ENCODE measurements at places on chromosomes 4 and X. TPM values are rescaled to one million over a fixed set of nuclear protein-coding genes. Genes with fewer than 3 reads are reported as not detected.

The H2BW2 gene
- total RNA-seq = not detected

The ADGRG4 gene
- total RNA-seq = 0.05 TPM

The SYN1 gene
- total RNA-seq = 3.3 TPM

The CPE gene
- 18.2 TPM for total RNA-seq

The CT45A3 gene
- total RNA-seq = not detected

The USP17L5 gene
- not detected for total RNA-seq

The GJB1 gene
- not detected for total RNA-seq

The CT45A2 gene
- not detected for total RNA-seq

The FAM133A gene
- not detected for total RNA-seq

The MTNR1A gene
- total RNA-seq = not detected

GRCh38 chrX:87299563-87300160 lies 217.9 kb upstream of the KLHL4 start:
- DNase-seq = no peak
- H3K4me3 ChIP-seq = no peak overlapping the region

GRCh38 chr4:25635501-25635900 lies 20.1 kb upstream of the SLC34A2 start:
- no peak overlapping the region for H3K27ac ChIP-seq
- H3K4me1 ChIP-seq = no peaks in the 10 kb centered on the region
- H3K4me3 ChIP-seq = no peak overlapping the region
- no peak for DNase-seq

DNA sequence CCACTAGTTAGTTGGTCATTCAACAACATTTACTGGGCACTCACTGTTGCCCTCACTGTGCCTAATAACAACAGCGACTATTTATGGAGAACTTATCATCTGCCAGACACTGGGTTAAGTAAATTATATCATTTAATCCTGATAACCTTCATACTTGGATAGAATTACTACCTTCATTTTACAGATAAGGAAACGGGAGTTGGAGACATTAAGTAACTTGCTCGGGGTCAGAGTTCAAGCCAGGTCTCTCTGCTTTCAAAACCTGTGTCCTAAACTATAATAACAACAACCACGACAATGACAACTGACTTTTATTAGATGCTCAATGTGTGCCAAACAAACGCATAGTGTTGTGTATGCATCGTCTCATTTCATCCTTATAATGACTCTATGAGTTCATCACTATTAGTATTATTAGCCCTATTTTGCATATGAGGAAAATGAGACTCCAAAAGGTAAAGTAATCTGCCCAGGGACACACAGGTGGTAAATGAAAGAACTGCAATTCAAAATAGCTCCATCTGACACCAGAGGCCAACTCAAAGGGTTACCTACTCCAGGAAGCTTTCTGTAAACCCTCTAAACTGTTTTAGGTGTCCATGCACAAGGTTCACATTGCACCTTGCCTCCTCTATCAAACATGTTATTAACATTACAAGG lies 98.4 kb upstream of the ACSL4 start:
- H3K36me3 ChIP-seq = no peaks in the 10 kb centered on the region
- H3K4me3 ChIP-seq = no peak overlapping the region
- DNase-seq = no peak
- peaks cover 3% of the 10 kb centered on the region for H3K4me1 ChIP-seq
- H3K27me3 ChIP-seq = no peaks in the 10 kb centered on the region

DNA sequence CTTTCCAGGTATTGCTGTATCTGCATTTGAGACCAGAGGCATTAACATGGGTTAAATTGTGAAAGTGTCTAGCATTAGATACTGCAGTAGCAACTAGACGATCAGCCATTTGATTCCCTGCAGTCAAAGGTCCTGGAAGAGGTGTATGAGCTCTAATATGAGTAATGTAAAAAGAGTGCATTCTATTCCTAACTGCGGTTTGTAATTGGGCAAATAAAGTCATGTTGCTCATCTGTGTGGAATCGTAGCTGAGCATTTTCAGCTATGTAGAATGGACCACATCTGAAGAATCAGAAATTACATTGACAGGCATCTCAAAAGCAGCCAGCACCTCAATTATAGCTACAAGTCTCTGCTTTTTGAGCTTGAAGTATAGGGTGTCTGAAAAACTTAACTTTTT lies 157.6 kb downstream of the ZNF518B start:
- H3K36me3 ChIP-seq = no peaks in the 10 kb centered on the region
- no peaks in the 10 kb centered on the region for H3K27me3 ChIP-seq
- no peaks in the 10 kb centered on the region for H3K4me1 ChIP-seq
- no peak for DNase-seq

- no peaks in the 10 kb centered on the region for H3K27me3 ChIP-seq
- no peak for DNase-seq
- peak overlapping the region; percentile 13 for H3K27ac ChIP-seq
- H3K4me1 ChIP-seq = no peaks in the 10 kb centered on the region
- H3K36me3 ChIP-seq = no peaks in the 10 kb centered on the region
These were observed 22.0 kb downstream of the SPARCL1 start for GRCh38 chr4:87506974-87507701.

DNA sequence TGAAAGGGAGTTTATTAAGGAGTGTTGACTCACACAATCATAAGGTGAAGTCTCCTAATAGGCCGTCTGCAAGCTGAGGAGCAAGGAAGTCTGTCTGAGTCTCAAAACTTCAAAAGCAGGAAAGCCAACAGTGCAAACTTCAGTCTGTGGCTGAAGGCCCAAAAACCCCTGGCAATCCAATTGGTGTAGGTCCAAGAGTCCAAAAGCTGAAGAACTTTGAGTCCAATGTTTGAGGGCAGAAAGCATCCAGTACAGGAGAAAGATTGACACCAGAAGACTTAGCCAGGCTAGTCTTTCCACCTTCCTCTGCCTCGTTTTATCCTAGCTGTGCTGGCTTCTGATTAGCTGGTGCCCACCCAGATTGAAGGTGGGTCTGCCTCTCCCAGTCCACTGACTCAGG lies 535.2 kb downstream of the ARAP2 start:
- no peak overlapping the region for H3K4me3 ChIP-seq
- H3K4me1 ChIP-seq = no peaks in the 10 kb centered on the region
- H3K36me3 ChIP-seq = no peaks in the 10 kb centered on the region
- no peaks in the 10 kb centered on the region for H3K27me3 ChIP-seq
- DNase-seq = no peak

DNA sequence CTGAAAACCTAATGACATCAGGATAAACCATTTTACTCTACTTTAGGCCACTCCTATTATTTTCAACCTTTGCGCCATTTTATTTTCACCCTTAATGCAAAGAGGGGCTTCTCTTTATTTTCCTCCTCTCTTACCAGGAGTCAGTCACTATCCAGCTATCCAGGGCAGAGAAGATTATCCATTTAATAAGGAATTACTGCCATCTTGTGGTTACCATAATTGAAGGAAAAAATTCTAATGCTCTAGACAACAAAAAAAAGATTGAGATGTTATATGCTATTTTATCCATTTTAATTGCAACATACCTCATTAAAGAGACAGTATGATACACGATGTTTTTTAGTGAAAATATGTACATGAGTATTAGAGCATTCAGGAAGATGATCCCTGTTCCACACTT lies 514.5 kb upstream of the FAM241A start:
- no peak for DNase-seq
- no peaks in the 10 kb centered on the region for H3K27me3 ChIP-seq
- H3K4me3 ChIP-seq = no peak overlapping the region
- no peak overlapping the region for H3K27ac ChIP-seq
- no peaks in the 10 kb centered on the region for H3K36me3 ChIP-seq
- H3K4me1 ChIP-seq = no peaks in the 10 kb centered on the region

- peaks cover 9% of the 10 kb centered on the region for H3K36me3 ChIP-seq
- peak overlapping the region; percentile 89 for H3K4me3 ChIP-seq
- peaks cover 23% of the 10 kb centered on the region for H3K4me1 ChIP-seq
- peak overlapping the region; percentile 91 for H3K27ac ChIP-seq
- no peak for DNase-seq
These were observed 821 bp upstream of the TMEM128 start for GRCh38 chr4:4248885-4249203.

- H3K27me3 ChIP-seq = no peaks in the 10 kb centered on the region
- H3K4me1 ChIP-seq = no peaks in the 10 kb centered on the region
- no peak overlapping the region for H3K4me3 ChIP-seq
- no peaks in the 10 kb centered on the region for H3K36me3 ChIP-seq
- H3K27ac ChIP-seq = no peak overlapping the region
These were observed 100.5 kb upstream of the GPR34 start for GRCh38 chrX:41588271-41588670.

- no peak for DNase-seq
- H3K27ac ChIP-seq = no peak overlapping the region
- H3K27me3 ChIP-seq = no peaks in the 10 kb centered on the region
These were observed 4.7 kb downstream of the RASGEF1B start for GRCh38 chr4:81466841-81467671.

DNA sequence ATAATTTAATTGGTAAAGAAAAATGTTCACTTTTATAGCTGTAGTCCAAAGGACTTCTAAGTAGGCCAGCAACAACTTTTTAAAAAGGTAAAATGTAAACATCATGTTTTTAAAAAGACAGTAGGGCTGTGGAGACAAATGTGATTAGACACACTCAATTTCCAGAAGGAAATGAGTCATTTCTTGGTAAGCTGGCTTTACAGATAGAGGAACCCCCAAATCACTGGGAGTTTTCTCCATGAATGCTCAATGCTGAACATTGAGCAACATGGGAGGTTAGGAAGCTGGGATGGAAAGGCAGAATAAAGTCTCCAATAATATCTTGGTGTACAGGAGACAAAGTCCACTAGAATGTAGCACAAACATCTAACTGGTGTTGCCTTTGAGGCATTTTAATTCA lies 121.3 kb downstream of the NWD2 start:
- no peaks in the 10 kb centered on the region for H3K36me3 ChIP-seq
- H3K27ac ChIP-seq = no peak overlapping the region
- no peak for DNase-seq
- no peaks in the 10 kb centered on the region for H3K27me3 ChIP-seq
- no peak overlapping the region for H3K4me3 ChIP-seq

- H3K27me3 ChIP-seq = no peaks in the 10 kb centered on the region
- H3K4me3 ChIP-seq = no peak overlapping the region
- no peaks in the 10 kb centered on the region for H3K4me1 ChIP-seq
- H3K27ac ChIP-seq = no peak overlapping the region
These were observed 84.4 kb downstream of the PPARGC1A start for GRCh38 chr4:23805450-23805851.

- no peaks in the 10 kb centered on the region for H3K4me1 ChIP-seq
- H3K27ac ChIP-seq = no peak overlapping the region
- H3K36me3 ChIP-seq = no peaks in the 10 kb centered on the region
These were observed 140.8 kb downstream of the CPE start for GRCh38 chr4:165519591-165519990.

DNA sequence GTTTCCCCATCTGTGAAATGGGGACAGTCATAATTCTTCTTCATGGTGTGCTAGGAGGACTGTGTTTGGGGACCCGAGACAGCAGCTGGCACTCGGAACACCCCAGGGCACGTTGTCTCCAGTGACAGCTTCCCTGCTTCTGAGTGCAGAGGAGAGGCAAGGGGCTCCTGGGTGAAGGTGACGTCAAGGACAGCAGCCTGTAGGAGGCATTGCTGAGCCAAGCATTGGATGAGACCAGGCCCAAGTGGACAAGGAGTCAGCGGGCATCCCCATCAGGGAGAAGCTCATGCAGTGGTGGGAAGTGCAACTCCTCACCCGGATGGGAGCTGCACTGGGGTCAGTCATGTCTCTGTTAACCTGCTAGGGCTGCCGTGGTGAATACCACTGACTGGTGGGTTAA lies 46.1 kb downstream of the EVC start:
- no peaks in the 10 kb centered on the region for H3K27me3 ChIP-seq
- no peaks in the 10 kb centered on the region for H3K4me1 ChIP-seq

GRCh38 chr4:1310796-1311631 lies 21.3 kb downstream of the MAEA start:
- H3K4me3 ChIP-seq = no peak overlapping the region
- no peak overlapping the region for H3K27ac ChIP-seq
- DNase-seq = peak; percentile 53
- H3K27me3 ChIP-seq = no peaks in the 10 kb centered on the region
- H3K36me3 ChIP-seq = peaks cover 43% of the 10 kb centered on the region
- H3K4me1 ChIP-seq = peaks cover 30% of the 10 kb centered on the region
